ENCODE measurements at places on chromosomes 1 and 21.

DNA sequence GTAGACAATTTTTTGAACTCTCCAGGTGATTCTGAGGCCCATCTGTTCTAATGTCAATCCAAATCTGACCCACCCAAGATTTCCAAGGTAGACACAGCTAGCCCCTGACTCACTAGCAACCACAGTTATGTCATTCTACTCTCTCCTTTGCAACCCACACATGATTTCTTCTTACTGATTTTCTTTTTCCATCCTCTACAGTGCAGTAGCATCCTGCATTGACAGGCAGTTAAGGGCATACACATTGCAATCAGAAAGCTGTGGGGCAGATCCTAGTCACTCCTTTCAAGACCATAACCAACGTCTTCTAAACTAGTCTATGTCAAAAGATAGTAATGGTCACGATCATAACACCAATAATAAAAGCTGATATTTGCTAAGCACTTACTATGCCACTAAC lies 54.2 kb downstream of the JAK1 start:
- no peak for DNase-seq

DNA sequence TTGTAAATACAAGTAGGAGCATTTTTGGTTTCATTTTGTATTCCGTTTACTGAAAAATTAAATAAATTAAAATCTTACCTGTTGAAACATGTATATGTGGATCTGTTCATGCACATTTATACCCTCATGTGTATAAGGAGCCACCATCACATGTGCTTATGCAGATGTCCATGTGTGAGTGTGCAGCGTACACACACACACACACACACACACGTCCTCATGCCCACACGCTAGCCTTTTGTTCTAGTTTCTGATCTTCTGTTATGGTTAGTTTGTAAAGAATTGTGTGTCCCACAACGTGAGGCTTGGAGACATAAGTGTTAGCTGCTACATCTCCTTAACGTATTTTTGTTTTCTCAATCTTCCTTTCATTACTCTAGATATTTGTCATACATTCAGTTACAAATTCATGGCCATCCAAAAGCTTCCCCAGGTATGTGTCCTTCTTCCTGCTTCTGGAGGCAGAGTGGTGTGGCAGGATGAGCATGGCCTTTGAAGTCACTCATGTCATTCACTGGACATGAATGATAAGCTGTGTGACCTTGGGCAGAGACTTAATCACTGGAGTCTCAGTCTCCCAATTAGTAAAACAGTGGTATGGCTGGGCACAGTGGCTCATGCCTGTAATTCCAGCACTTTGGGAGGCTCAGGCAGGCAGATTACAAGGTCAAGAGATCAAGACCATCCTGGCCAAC lies 54.6 kb downstream of the TENT5C start:
- DNase-seq, result no peak

GRCh38 chr1:178530502-178530901 lies 17.6 kb downstream of the TEX35 start:
- DNase-seq, result no peak

DNA sequence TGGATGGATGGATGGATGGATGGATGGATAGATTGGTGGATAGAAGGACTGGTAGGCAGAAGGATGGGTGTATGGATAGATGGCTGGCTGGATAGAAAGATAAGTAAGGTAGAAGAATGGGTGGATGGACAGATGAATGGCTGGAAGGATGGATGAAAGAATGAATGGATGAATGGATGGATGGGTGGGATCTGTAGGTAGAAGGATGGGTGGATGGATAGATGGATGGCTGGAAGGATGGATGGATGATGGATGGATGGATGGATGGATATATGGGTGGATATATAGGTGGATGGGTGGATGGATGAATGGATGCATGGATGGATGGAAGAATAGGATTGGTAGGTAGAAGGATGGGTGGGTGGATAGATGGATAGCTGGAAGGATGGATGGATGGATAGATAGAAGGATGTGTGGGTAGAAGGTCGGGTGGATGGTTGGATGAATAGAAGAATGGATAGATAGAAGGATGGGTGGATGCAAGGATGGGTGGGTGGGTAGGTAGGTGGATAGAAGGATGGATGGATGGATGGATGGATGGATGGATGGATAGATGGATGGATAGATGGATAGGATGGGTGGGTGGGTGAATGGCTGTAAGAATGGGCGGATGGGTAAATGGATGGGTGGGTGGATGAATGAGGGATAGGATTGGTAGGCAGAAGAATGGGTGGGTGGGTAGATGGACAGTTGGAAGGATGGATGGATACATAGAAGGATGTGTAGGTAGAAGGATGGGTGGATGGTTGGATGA lies 7.5 kb downstream of the MASP2 start:
- no peak for DNase-seq

DNA sequence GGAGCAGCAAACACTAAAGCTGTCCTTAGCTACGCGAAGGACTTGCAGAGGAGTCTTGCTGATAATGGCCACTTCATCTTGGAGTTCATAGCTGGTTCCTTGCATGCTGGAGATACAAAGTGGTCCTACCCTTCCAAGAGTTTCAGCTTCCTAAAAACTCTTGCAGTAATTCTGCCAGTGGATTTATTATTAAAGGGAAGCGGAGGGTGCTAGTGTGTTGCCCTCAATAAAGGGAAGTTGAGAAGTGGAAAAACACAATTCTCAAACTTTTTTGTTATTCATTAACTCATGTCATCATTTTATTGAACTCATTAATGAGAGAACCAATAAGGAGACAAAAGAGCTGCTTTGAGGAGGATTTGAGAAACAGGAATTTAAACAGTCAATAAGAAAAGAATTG lies 6.5 kb upstream of the HAPLN2 start:
- DNase-seq, result no peak

DNA sequence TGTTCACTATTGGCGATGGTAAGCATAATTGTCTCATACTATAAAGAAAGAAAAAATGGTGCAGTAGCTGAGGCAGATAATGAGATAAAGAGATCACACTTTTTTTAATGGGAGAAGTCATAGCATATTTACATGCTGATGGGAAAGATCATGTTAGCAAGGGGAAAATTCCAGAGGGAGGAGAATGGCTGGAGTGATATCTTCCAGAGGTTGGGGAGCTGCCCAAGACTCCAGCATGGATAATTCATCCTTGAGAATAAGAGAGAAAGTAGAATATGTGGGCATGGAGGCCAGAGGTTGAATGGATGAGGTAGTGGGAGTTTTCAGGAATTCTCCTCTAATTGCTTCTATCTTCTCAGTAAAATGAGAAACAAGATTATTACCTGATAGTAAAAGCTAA lies 45.8 kb upstream of the RGS1 start:
- no peak for DNase-seq

GRCh38 chr1:160115545-160116282 lies at the start of gene ATP1A2:
ATP1A2 (plus strand) TSS chr1:160115759; CDS start chr1:160115862, 103 bp downstream.
- no peak for DNase-seq

GRCh38 chr21:31413698-31414097 lies 69.6 kb upstream of the TIAM1 start:
- no peak for DNase-seq

DNA sequence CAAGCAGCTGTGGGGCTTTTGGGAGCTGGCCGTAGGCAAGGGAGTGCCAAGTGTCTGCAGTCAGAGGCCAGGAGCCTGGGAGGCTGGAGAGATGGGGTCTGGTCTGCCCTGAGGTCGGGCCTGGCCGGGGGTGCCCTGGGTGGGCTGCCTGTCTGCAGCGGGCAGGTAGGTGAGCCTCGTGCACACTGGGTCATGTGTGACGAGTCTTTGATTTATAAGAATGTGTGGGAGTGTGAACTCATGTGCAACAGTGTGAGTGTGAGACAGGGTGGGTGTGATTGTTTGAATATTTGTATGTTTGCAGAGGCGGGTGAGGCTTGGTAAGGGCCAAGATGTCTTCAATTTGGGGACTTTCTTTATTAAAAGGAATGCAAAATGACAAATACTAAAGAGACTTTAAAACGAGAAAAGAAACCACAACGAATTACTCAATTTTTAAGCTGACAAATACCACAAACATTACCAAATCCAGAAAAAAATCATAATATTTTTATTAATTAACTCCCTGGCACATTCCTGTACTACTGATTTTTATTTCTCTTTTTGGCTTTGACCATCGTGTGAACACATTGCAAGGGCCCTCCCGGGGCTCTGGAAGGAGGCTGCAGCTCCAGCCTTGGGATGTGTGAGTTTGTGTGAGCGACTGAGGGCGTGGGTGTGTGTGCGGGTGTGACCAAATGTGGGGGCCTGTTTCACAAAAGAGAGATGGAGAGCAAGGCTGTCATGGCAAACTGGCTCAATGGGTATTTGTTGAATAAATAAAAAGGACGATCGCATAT lies 110.3 kb upstream of the WNT4 start:
- DNase-seq, result no peak

- no peak for DNase-seq
These were observed 5.3 kb upstream of the WNT9A start for GRCh38 chr1:227953022-227953412.

GRCh38 chr1:189656628-189657530 lies 820.8 kb downstream of the BRINP3 start:
- DNase-seq, result no peak

- no peak for DNase-seq
These were observed 633.5 kb downstream of the KIF26B start for GRCh38 chr1:245788269-245788668.

- no peak for DNase-seq
These were observed 30.6 kb downstream of the IARS2 start for GRCh38 chr1:220124542-220124941.

- DNase-seq, result no peak
These were observed 67.6 kb downstream of the KCNN3 start for GRCh38 chr1:154802336-154802969.

DNA sequence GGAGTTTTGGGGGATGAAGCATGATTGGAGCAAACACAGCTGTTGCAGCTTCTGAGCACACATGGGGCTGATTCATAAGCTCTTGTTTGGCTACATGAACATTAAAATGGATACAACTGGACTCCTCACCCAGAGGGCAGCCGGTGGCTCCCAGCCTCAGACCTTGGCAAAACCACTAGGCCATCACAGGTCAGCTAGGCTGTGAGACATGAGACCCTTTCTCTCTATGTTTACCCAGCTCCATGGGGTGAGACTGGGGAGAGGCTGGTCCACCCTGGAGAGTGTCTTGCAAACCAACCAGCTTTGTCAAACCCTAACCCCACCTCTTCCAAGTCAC lies 388.7 kb downstream of the PTPRU start:
- no peak for DNase-seq

DNA sequence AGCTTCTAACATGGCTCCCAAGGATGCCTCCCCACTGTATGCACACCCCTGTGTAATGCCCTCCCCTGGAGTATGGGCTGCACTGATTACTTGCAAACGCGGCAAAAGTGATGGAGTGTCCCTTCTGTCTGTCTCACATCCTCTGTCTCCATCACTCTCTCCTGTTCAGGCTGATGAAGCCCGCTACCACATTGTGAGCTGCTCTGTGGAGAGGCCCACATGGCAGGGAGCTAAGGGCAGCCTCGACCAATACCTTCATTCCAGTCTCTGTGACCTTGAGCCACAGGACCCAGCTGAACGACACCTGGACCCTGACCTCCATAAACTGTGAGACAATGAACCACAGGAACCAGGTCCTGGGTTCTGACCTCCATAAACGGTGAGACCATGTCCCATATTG lies 154.1 kb upstream of the ETV3 start:
- DNase-seq, result no peak

DNA sequence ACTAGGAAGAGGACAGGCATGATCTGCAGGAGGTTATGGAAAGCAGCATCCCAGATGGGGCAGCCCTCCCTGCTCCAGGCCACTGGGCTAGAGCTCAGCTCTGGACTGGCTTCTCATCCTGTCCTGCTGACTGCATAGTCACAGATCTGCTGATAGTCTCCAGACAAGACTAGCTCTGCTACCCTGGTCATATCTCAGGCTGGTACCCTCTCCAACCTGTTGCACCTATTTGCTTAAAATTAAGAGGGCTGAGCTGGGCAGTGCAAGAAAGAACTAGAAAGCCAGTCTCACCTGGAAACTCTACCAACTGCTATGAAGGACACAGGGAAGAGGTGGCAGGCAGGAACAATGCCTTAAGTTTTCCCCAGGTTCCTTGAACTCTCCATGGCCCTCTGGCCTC lies 40.4 kb downstream of the ITPKB start:
- no peak for DNase-seq

- peak; percentile 56 for DNase-seq
These were observed 1.1 kb downstream of the ZSWIM5 start for GRCh38 chr1:45205011-45205909.

DNA sequence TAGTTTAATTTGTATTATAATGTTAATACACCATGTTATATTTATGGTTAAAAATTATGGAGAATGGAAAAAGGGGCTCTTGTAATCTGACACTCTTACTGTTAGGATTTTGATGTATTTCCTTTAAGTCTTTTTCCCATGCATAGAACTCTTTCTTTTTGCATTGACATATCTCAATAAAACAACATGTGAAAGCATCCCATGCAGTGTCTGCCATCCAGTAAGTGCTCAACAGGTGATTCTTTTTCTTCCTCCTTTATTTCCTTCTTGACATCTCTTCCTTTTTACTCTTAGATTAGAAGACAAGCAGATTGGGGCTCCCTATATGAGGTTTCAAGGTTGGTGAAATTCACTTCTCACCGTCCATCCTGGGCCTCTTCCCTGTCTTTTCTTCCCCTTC lies 2.8 kb downstream of the NEXN start:
- no peak for DNase-seq

DNA sequence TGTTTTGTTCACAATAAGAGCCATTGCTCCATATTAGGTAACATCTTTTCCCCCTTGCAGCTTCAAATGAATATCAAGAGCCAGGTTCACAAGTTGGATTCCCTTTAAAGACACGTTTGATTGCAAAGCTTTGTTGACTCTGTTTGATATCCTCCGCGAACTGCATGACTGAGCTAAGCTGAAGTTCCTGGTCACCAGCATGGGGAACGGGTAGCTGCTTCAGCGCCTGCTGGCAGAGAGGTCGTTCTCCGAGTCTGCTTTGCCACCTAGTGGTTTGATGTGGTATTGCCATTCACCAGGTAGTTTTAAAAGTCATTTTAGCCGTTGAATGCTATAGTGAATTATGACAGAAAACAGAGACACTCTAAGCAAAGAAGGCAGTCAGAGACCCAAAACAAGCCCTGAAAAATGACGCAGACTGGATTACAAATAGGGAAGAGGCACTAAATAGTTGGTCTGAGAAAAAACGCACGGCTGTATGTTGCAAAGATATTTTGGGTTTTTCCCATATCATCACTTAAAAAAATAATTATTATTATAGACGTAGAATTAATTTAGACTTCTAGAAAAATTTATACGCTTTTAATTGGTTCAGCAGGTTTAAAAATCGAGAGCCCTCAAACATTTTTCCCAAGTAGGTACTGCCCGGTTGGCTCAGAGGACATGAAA lies 193.5 kb upstream of the FMN2 start:
- peak; percentile 75 for DNase-seq

- DNase-seq, result no peak
These were observed 10.8 kb downstream of the MAGI3 start for GRCh38 chr1:113401067-113401466.

DNA sequence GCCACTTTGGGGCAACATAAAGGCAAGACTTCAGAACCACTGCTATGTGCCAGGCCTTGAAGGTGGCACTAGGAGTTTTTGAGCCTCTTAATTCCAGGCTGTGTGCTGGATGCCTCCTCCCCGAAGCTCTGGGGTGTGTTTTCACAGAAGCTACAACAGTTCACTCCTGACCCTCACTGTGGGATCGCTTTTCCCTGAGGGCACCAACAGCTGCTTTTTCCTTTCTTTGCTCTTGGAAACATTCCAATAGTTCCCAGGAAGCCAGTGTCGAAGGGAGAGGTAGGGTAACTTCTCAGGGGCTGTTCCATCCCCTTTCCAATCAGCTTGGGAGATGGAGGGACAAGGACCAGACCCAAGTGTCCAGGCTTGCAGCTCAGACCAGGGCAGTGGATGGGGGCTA lies 153.4 kb downstream of the C1orf94 start:
- no peak for DNase-seq
